ENCODE measurements at places on chromosomes 12 and 14.

DNA sequence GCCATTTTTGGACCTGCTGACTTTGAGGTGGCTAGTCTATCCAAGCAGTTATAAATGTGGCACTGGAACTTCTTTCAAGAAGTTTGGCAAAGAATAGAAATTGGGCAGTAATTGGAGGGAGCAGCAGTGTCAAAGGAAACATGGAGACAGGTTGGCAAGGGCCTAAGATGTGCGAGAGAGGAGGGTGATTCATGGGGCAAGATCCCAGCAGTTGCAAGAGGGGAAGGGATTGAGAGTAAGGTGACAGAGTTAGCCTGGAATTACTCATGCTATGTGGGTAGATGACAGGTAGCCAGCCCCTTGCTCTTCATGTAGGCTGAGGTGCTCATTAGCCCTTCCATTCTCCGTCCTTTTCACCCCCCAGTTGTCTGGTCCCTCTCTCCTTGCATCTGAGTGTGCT is 42.2 kb downstream of the FBXL14 start:
- DNase-seq: no peak

GRCh38 chr14:87503711-87504110 is 489.3 kb downstream of the GALC start:
- DNase-seq: no peak

GRCh38 chr12:47504775-47505446 is 200.9 kb downstream of the RPAP3 start:
- no peak for DNase-seq

DNA sequence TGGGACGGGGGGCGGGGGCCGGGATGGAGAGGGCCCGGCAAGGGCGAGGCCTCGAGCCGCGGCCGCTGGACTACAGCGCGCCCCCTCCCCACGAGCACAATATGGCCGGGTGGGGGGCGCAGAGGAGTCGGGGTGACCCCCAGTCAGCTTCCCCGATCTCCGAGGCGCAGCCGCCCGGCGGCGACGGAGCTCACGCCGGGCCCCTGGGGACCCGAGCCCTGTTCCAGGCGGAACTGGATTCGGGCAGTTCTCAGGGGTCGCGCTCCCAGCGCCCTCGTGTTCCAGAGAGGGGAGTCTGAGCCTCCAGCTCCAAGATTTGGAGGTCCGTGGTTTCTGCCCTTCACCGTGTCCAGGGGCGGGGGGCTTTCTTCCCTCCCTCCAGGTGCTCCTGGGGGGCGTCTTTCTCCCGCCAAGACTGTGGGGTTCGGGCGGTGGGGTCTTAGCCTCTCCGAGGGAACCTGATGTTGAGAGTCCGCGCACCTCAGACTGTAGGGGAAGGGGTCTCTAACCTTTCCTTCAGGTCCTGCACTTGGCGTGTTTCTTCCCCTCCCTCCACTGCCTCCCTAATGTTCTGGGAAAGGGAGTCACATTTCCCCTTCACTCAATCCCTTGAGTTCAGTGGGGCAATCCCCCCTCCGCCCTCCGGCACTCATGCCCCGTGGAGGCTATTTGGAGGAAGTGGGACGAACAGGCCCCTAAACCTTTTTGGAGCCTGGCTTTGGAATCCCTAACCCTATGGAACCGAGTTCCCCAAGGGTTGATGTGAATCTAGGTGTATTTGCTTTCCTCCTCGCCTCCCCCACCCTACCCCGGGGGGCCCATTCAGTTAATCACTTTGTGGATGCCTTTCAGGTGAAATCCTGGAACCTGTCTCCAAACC is 584 bp downstream of the ACVR1B start:
- no peak for DNase-seq
